ENCODE measurements at places on chromosomes 2 and 18.

DNA sequence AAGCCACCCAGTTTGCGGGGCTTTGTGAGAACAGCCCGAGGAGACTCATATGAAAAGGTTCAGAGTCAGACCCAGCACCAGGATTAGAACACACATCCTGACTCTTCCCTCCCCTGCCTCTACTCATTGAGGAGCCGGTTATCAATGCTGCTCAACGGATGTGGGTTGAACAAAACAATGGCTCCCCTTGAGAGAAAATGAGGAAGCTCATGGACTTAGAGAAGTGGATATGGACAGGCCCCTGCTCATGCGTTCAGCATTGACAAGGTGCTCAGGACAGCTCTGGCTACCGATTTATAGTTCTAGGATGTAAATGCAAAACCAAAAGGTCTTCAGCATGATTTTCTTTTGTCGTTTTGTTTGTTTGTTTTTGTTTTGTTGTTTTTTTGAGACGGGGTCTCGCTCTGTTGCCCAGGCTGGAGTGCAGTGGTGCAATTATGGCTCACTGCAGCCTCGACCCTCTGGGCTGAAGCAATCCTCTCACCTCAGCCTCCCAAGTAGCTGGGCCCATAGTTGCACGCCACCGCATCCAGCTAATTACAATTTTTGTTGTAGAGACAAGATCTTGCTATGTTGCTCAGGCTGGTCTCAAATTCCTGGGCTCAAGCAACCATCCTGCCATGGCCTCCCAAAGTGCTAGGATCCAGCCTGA is 32.0 kb upstream of the AGAP1 start:
- DNase-seq, result no peak

DNA sequence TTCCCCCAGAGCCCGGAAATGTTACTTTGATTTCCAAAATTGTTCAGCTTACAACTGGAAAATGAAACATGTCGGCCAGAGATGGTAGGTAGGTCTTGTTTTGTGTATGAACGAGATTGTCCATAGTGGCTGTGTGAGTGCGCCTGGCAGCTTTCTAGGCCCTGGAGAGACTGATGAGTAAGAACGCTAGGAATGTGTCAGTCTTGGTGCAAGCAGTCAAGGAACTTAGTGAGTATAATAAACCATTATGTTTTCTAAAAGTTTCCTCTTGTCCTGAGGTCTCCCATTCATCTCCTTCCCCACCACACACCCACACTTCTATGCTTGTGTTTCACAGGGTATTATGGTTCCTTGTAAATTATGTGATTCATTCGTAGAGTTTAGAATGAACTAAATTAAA is 234.2 kb downstream of the CDH2 start:
- no peak for DNase-seq

GRCh38 chr2:52084759-52085158 is 1052.8 kb upstream of the NRXN1 start:
- no peak for DNase-seq

DNA sequence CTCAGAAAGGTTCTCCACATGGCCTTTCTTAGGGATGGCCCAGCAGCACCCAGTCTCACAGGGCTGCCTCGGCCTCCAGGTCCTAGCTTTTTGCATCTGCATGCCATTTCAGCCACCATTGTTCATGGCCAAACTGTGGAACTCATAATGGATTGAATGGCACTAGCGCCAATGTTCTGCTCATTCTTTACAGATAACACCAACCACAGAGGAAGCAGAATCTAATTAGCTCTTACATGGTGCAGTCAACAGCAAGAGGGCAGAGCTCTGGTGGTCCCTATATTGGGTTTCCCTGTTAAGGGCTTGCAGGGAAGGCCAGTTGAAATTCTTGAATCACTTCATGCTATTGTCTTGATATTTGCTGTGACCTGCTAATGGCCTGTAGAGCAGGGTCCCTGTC is 45.6 kb downstream of the ARL4C start:
- DNase-seq, result no peak

DNA sequence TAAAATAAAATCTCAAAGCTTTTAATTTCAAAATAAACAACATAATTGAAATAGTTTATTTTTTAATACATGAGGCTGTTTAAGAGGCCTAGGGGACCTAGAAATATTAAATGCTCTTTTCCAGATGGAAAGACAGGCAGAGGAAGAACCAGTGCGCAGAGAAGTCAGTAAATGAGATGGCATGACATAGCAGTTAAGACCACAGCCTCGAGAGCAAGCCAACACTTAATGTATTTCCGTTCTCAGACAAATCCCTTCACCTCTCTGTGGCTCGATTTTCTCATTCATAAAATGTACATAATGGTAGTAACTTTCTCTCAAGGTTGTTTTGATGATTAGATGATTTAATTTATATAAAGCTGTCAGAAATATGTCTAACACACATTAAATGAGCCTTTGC is 405.1 kb upstream of the CWC22 start:
- DNase-seq, result no peak

GRCh38 chr2:69483696-69484095 is 46.5 kb upstream of the NFU1 start:
- DNase-seq, result no peak

DNA sequence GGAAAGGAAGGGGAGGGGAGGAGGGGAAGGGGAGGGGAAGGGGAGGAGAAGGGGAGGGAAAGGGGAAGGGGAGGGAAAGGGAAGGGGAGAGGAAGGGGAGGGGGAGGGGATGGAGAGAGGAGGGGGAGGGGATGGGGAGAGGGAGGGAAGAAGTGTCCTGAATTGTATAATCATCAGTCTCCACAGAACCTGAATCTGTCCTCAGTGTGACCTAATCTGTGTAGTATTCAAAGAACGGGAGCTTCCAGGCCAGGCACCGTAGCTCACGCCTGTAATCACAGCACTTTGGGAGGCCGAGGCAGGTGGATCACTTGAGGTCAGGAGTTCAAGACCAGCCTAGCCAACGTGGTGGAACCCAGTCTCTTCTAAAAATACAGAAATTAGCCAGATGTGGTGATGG is 41.1 kb upstream of the CCDC150 start:
- DNase-seq, result no peak

DNA sequence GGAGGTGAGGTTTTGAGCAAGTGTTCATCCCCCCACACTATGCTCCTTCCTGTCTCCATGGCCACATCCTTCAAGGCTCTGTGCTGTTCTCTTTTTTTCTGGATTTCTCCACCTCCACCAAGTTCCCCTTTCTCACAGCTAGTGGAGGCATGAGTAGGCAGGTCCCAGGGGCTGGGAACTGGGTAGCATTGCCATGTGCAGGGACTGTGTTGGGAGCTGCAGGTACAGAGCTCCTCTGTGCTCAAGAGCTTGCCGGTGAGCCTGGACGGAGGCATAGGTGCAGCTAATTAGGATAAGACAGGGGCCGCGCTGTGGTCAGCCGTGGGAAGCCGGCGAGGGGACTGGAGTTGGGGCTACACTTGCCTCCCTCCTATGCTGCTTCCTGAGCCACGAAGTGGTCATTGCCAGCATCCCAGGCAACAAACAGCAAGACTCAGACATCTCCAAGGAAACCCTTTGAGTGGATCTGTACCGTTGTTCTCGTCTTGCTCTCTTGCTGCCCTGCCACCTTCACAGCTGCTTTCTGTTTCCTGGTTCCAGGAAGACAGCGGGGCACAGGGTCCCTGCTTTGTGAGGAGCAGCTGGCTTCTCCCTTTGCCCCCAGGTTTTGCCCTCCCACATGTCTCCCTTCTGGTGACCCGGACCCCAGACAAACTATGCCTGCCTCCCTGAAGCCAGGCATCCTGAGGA is 36.9 kb downstream of the ATOH8 start:
- no peak for DNase-seq
